Esophagus muscularis mucosa (tissue), 4 donors: ENCODE measurements at places on chromosomes 1 and 21. TPM values are rescaled to one million over a fixed set of nuclear protein-coding genes. Genes with fewer than 3 reads are reported as not detected.

- no peak overlapping the region for H3K4me3 ChIP-seq
- H3K4me1 ChIP-seq, result no peaks in the 10 kb centered on the region
- no peaks in the 10 kb centered on the region for H3K36me3 ChIP-seq
- H3K27ac ChIP-seq, result no peak overlapping the region
- H3K27me3 ChIP-seq, result no peaks in the 10 kb centered on the region
Observed at GRCh38 chr1:10583641-10584040, 108.9 kb downstream of the PEX14 start.

- no peaks in the 10 kb centered on the region for H3K4me1 ChIP-seq
- H3K27me3 ChIP-seq, result no peaks in the 10 kb centered on the region
- H3K4me3 ChIP-seq, result no peak overlapping the region
Observed at GRCh38 chr21:26389971-26390641, 183.0 kb downstream of the CYYR1 start.

DNA sequence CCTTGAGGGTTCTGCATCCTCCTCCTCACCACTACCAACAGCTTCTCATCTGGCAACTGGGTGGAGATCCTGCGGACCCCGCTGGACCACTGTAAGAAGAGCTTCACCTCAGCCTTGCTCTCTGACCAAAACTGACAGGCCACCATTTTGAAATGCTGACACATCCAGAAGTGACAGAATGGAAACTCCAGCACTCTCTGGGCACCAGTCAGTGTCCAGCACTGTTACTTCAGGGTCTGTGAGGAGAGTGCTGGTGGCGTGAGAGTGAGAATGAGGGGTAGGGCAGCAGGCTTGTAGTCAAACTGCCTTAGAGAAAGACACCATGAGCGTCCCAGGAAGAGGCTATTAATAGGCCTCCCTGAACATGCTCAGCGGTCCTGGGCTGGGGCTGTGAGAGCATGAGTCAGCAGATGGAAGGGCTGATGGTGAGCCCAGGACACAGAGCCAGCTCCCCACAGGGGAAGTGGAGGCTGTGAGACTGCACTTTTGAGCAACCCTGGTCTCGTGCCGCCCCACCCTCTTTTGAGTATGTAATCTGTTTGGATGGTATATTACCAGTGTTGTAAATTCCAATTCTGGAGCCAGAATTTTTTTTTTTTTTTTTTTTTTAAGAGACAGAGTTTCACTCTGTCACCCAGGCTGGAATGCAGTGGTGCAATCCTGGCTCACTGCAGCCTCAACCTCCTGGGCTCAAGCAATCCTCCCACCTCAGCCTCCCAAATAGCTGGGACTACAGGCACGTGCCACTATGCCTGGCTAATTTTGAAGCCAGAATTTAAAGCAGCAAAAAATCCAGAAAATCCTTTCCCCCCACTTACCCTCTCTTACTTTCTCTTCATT is 34.4 kb upstream of the SLC30A1 start:
- peak; percentile 97 for DNase-seq
- peak overlapping the region; percentile 73 for H3K27ac ChIP-seq
- no peaks in the 10 kb centered on the region for H3K27me3 ChIP-seq
- H3K36me3 ChIP-seq, result no peaks in the 10 kb centered on the region

GRCh38 chr1:20248971-20249612 is 41.6 kb upstream of the VWA5B1 start:
- no peaks in the 10 kb centered on the region for H3K36me3 ChIP-seq
- H3K27me3 ChIP-seq, result no peaks in the 10 kb centered on the region
- no peak overlapping the region for H3K27ac ChIP-seq
- DNase-seq, result no peak
- H3K4me1 ChIP-seq, result no peaks in the 10 kb centered on the region
- no peak overlapping the region for H3K4me3 ChIP-seq

DNA sequence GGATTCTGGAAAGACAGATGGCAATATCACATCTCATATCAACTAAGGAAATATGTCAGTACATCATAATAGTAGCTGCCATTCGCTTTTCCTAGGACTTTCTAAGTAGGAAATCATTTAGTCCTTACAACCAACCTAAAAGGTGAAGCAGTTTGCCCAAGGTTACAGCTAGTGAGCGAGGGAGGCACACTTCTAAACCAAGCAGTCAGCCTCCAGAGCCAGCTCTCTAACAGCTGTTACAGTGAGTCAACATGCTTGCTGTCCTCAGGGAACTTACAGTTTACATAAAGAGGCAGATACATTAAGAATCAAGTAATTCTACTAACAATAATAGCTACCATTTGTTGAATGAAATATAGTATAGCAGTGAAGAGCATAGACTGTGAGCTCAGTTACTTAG is 57.1 kb downstream of the GIPC2 start:
- no peak for DNase-seq
- peaks cover 5% of the 10 kb centered on the region for H3K4me1 ChIP-seq
- H3K36me3 ChIP-seq, result no peaks in the 10 kb centered on the region

The PADI2 gene
- total RNA-seq, result 0.46 TPM

DNA sequence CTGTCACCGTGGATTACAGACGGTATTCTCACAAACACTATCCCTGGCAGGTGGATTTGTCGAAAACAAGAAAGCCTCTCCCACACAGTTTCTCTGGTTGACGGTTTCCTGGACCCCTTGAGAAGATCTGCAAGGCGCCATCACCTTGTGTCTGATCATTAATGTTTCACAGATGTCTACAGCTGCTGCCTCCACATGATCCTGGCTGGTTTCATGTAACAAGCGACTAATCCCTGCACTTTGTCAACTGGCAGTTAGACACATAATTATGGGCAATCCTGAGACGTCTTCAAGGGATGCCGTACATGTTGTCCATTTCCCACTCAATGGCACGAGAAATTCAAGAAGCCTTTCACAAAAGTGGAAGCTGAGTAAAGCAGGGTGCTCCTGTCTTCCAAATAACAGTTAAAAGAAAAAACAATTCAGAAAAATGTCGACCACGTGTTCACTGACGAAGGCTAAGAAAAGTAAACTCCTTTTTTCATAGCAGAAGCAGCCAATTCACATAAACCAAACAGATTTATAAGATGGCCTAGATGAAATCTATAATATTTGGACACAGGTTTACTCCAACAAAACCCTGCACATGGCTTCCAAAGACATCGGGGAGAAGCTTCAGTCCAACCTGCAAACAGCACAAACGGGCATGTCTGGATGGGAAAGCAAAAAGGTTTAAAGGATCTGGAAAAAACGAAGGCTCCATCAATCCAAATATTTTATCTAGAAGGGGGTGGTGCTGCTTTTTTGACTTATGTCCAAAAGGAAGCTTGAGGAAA is 52.2 kb downstream of the CAPZB start:
- DNase-seq, result no peak
- H3K4me3 ChIP-seq, result no peak overlapping the region
- H3K27ac ChIP-seq, result peak overlapping the region; percentile 92
- peaks cover 93% of the 10 kb centered on the region for H3K4me1 ChIP-seq
- no peaks in the 10 kb centered on the region for H3K36me3 ChIP-seq

GRCh38 chr1:52142220-52143183 is 613 bp downstream of the ZFYVE9 start:
- no peaks in the 10 kb centered on the region for H3K27me3 ChIP-seq
- H3K4me3 ChIP-seq, result peak overlapping the region; percentile 95
- no peak for DNase-seq
- peak overlapping the region; percentile 98 for H3K27ac ChIP-seq
- H3K36me3 ChIP-seq, result no peaks in the 10 kb centered on the region

- no peaks in the 10 kb centered on the region for H3K36me3 ChIP-seq
- DNase-seq, result no peak
- no peaks in the 10 kb centered on the region for H3K4me1 ChIP-seq
- no peaks in the 10 kb centered on the region for H3K27me3 ChIP-seq
- H3K4me3 ChIP-seq, result no peak overlapping the region
Observed at GRCh38 chr1:158564608-158565007, 5.8 kb downstream of the OR6P1 start.

DNA sequence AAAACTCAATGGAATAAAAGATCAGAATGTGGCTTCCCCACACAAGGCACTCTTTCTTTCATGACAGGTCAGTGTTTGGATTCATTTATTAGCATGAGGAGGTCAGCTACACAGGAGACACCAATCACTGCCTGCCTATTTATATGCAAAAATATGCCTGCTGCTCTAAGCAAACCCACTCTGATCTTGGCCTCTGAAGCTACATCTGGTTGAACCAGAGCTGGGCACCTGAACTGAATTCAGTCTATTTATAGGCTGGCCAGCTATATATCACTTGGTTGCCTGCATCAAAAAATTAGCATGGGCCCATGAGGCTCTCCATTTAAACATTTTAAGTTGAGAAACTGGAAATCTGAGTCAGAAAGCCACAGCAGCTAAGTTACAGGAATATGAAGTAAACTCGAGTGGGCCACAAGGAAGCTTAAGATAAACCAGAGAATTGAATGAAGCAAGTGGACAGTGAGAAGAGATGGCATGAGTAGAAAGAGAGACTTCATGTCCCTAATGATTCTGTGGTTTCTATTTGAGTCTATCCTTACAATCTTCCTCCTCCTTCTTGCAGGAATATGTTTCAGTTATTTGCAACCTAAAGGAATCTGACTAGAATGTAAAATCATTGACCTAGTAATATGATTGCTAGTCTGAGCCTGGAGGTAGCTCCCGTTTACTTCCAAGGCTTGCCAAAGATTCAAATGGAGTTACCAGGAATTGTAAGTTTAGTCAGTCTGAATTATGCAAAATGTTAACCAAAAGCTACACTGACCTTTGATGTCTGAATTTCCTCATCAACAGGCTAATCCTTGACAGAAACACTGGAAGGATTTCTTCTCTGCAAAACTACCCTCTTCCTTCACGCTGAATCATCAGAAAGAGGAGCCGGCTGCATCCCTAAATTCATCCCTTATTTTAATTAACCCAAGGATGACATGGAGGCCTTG is 17.7 kb downstream of the DDAH1 start:
- H3K4me1 ChIP-seq, result no peaks in the 10 kb centered on the region
- H3K4me3 ChIP-seq, result no peak overlapping the region
- H3K27me3 ChIP-seq, result no peaks in the 10 kb centered on the region
- no peak overlapping the region for H3K27ac ChIP-seq
- DNase-seq, result no peak

The NBPF4 gene
- not detected for total RNA-seq

The CTH gene
- 5.0 TPM for total RNA-seq

DNA sequence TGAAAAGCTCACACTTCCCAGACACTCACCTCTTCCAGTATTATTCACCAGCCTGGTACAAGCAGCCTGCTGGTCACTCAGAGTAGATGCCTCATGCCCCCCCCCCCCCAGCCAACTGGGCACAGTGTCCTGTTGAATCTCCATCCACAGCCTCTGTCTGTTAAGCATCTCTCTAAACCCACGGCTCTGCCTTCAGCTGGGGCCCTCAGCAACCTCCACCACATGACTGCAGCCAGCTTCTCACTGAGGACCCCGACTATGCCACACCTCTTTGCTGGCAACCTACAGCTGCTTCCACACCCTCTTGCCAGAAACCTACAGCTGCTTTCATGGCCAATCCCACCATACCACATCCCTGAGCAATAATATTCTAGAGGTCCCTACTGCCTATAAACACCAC is 113.1 kb downstream of the RHOU start:
- no peaks in the 10 kb centered on the region for H3K4me1 ChIP-seq
- DNase-seq, result peak; percentile 78
- H3K27ac ChIP-seq, result no peak overlapping the region
- H3K27me3 ChIP-seq, result no peaks in the 10 kb centered on the region

GRCh38 chr1:194931166-194931565 is 1677.1 kb downstream of the KCNT2 start:
- no peak overlapping the region for H3K4me3 ChIP-seq
- H3K36me3 ChIP-seq, result no peaks in the 10 kb centered on the region
- no peak for DNase-seq
- no peaks in the 10 kb centered on the region for H3K4me1 ChIP-seq
- H3K27me3 ChIP-seq, result no peaks in the 10 kb centered on the region

The AIM2 gene
- not detected for total RNA-seq

The TOMM40L gene
- 14.1 TPM for total RNA-seq

- DNase-seq, result no peak
- no peak overlapping the region for H3K27ac ChIP-seq
- no peaks in the 10 kb centered on the region for H3K36me3 ChIP-seq
- no peaks in the 10 kb centered on the region for H3K27me3 ChIP-seq
Observed at GRCh38 chr1:87464022-87464490, 135.4 kb downstream of the LMO4 start.

- H3K4me3 ChIP-seq, result no peak overlapping the region
- H3K27ac ChIP-seq, result no peak overlapping the region
- no peaks in the 10 kb centered on the region for H3K27me3 ChIP-seq
- no peaks in the 10 kb centered on the region for H3K36me3 ChIP-seq
- no peaks in the 10 kb centered on the region for H3K4me1 ChIP-seq
- DNase-seq, result peak; percentile 55
Observed at GRCh38 chr1:160625725-160626498, 20.9 kb downstream of the SLAMF1 start.

The C2CD4D gene
- not detected for total RNA-seq

The PTCH2 gene
- total RNA-seq, result 2.6 TPM

GRCh38 chr1:14615549-14616218 is 17.2 kb downstream of the KAZN start:
- no peak overlapping the region for H3K4me3 ChIP-seq
- no peak overlapping the region for H3K27ac ChIP-seq
- H3K4me1 ChIP-seq, result no peaks in the 10 kb centered on the region
- DNase-seq, result no peak

DNA sequence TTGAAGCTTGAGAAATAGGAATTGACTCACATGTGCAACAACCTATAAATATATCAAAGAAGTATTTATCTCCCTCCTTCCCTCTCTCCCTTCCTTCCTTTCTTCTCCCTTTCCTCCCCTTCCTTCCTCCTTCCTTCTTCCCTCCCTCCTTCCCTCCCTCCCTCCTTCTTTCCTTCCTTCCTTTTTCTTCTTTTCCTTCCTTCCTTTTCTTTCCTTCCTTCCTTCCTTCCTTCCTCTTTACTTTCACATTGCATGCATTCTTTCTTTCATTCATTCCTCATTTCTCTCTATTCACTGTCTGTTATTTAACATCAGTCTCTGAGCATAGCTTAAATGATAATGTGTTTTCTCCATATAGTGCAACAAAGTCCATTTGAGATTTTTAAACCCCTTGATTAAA is 214.2 kb downstream of the CHRM3 start:
- H3K27ac ChIP-seq, result no peak overlapping the region
- no peak for DNase-seq
- no peaks in the 10 kb centered on the region for H3K36me3 ChIP-seq

GRCh38 chr1:21536218-21536617 is 27.0 kb downstream of the ALPL start:
- no peak overlapping the region for H3K27ac ChIP-seq
- H3K4me3 ChIP-seq, result no peak overlapping the region
- no peaks in the 10 kb centered on the region for H3K27me3 ChIP-seq
- H3K36me3 ChIP-seq, result no peaks in the 10 kb centered on the region

- no peaks in the 10 kb centered on the region for H3K4me1 ChIP-seq
- no peak for DNase-seq
- H3K27me3 ChIP-seq, result no peaks in the 10 kb centered on the region
- H3K27ac ChIP-seq, result no peak overlapping the region
- no peak overlapping the region for H3K4me3 ChIP-seq
Observed at GRCh38 chr1:245091818-245092637, 62.8 kb upstream of the KIF26B start.

DNA sequence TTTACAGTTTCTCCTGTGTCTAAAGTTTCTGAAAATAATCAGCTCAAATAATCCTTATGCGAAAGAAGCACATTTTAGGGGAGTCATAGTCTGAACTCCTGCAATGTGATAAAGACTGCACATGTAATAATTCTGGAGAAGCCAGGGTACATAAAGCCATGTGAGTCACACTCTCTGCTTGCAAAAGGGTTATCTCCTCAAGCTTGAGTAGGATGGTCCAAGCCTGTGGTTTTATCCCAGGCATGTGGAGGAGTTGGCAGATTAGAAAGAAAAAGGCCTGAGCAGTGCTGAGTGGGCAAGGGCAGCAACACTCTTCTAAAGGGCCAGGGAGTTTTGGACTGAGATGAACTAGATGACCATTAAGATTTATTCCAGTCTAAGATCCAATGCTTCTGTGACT is 220.4 kb downstream of the RHOU start:
- no peak for DNase-seq
- no peak overlapping the region for H3K4me3 ChIP-seq
- no peaks in the 10 kb centered on the region for H3K27me3 ChIP-seq
- no peaks in the 10 kb centered on the region for H3K4me1 ChIP-seq
- H3K36me3 ChIP-seq, result no peaks in the 10 kb centered on the region
- no peak overlapping the region for H3K27ac ChIP-seq
